ENCODE measurements at places on chromosomes 1 and 21.

DNA sequence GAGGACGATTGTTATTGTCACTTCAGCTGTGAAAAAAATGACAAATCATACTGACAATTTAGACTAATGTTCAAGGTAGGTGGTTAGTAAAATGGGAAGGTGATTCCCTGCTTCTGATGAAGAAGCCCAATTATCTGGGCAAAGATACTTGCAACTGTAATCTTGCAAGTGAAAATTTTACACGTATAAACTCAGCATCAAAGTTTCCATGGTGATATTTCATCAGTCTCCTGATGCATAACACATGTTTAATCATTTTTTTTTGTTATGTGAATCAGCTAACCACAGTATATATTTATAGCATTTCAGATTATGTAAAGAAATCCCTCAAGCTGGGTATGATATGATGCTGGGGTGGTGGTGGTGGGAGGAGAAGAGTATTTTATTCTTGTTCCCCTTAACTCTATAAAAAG is 16.4 kb upstream of the KCNK1 start:
- no peak for DNase-seq

GRCh38 chr1:36151845-36152203 is 2.5 kb upstream of the TRAPPC3 start:
- DNase-seq, result no peak

DNA sequence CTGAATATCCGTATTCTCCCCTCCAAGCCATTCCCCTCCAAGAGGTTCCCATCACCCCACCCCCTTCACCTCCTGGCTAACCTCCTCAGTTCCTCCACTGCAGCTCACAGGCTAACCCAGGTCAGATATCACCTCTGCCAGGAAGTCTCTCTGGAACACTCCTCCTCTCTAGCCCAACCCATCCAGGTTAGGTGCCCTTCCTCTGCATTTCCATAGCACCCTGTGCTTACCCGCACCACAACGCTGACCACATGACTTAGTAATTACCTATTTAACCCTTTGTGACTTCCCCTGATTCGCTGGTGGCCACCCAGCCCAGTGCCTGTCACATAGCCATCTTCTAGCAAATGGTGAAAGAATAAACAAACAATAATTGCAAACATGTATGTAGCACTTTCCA is 49.5 kb upstream of the IFFO2 start:
- no peak for DNase-seq

GRCh38 chr1:226792368-226792767 is 53.3 kb upstream of the ITPKB start:
- DNase-seq, result no peak

DNA sequence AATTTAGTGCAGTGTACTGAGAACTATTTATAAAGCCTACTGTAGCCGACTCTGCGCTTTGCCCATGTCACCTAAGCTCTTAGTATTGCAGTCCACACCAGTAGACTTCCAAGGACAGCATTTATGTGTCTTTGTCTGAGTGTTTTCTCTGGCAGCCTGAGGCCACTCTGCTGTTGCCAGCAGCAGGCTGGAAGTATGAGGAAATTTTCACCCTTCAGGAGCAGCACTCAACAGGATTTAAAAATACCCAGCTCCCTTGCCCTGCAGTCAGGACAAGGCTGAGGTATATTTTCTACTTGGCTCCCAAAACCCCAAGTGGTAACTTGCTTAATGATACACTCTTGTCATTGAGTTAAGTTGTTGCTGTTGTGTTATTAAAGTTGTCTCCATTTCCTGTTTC is 230.1 kb downstream of the SRGAP2C start:
- DNase-seq, result no peak

DNA sequence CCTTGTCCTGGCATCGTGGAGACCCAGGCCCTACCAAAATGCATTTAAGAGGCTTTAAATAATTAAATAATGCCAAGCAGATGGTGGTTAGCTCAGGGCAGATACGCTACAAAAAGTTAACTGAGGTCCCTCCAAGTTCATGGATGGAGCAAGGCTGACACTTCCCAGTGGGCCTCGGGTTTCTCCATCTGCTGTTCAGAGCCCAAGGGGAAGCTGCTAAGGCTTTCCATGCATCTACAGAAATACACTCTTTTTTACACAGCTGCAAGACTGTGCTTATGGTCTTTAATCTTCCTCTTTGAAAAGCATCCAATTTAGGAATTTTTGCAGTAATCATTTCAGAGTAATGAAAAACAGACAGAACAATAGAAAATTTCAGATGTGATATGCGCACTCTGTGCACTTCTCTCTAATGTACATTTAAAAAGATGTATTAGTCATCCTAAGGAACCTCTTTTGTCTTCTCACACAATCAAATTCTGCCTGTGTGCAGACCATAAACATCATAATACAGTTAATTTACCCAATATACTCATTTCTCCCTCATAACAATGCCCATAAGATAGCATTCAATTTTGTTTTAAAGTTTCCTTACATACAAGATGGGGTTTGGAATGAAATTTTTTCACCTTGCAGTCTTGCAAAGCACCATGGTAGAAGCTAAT is 173.2 kb upstream of the ATP1B1 start:
- no peak for DNase-seq

DNA sequence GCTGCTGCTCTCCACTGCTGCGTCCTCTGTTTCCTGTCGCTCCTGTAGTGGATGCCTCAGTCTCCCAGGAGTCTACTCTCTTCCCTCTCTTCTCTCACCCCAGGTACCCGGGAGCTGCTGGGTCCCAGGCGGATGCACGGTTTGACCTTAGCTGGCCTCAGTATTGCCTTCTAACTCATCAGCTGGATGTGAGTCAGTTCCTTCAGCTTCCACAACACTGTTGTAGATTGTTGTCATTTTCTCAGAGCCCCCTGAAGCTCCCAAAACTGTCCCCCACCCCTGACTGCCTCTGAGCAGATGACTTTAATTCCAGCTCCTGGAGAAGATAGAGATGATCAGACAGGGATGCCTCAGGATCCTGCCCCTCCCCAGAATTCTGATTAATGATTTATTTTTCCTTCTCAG is 7.2 kb downstream of the CNIH3 start:
- DNase-seq, result no peak

- DNase-seq, result no peak
These were observed 45.3 kb upstream of the SAMSN1 start for GRCh38 chr21:14591377-14591776.

- DNase-seq, result no peak
These were observed 1023.8 kb downstream of the MRPL39 start for GRCh38 chr21:24583473-24583872.

All from neural crest cell (in vitro differentiated cells).